ENCODE measurements at places on chromosomes 2 and 18.

DNA sequence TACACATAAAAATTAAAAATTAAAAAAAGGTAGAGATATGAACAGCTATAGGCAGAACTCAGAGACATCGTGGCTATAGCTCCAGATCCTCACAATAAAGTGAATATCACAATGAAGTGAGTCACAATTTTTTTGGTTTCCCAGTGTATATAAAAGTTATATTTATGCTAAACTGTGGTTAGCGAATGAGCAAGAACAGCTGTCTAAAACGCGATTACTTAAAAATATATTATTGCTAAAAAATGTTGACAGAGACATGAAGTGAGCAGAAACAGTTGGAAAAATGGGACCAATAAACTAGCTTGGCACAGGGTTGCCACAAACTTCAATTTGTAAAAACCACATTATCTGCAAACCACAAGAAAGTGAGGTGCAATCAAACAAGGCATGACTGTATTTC lies 551.7 kb upstream of the NETO1 start:
- DNase-seq: no peak

DNA sequence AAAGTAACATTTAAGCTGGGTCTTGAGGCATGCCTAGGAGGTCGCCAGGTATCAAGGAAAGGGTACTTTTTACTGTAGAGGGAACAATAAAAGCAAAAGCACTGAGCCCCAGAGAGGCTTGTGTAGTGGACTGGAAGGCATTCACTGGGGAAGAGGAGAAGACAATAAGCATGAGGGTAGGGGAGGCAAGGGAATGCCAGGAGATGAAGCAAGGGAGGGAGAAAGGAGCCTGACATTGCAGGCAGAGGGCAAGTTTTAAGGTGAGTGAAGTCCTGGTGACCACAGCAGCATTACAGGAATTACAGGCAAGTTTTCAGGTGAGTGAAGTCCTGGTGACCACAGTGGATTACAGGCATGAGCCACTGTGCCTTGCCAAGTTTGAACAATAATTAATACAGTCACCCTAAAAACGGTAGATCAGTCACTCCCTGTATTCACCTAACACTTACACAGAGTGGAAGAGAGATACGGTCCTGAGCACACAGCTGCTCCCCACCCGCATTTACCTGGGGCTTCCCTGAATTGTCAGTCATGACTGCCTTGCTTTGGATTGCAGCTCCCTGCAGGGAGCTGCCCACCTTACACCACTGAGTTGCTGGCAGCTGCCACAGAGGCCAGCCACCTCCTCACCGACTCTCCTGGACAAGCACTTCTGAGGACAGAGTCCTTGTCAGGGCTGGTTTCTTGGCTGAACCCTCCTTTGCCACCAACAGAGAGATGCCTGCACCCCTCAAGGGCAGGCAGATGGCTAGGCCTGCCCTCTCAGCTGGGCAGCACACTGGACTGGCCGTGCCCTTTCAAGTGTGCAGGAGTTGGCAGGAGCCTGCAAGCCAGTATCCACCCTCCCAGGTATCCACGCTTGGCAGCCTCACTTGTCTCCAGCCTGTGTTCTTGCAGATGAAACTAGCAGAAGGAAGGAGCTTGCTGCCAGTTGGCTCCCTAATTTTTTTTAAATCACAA lies 153.2 kb upstream of the MSH6 start:
- DNase-seq: no peak

DNA sequence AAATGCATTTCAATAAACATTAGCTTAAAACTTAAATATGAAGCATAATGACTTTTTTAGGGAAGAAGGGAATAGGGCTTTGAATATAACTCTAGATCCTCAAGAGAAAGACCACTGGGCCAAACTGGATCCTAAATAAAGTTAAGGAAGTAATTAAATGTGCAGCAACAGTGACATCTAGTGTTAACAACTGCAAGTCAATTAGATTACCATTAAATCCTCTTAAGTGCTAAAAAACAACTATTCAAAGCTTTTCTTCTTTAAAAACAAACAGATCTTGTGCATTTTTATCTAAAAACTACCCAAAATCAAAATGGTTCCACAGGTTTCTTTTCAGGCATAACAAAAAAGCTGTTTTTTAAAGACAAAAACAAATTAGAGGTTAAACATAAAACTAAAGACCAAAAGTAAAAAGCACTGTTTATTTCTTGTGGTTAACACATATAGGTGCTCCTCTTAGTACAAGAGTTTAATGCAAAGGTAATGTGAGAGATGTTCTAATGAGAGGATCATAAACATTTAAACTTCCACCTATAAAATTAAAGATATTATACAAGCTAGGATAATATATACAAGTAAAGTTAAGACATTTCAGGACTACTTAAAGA lies 111.4 kb downstream of the THADA start:
- no peak for DNase-seq

DNA sequence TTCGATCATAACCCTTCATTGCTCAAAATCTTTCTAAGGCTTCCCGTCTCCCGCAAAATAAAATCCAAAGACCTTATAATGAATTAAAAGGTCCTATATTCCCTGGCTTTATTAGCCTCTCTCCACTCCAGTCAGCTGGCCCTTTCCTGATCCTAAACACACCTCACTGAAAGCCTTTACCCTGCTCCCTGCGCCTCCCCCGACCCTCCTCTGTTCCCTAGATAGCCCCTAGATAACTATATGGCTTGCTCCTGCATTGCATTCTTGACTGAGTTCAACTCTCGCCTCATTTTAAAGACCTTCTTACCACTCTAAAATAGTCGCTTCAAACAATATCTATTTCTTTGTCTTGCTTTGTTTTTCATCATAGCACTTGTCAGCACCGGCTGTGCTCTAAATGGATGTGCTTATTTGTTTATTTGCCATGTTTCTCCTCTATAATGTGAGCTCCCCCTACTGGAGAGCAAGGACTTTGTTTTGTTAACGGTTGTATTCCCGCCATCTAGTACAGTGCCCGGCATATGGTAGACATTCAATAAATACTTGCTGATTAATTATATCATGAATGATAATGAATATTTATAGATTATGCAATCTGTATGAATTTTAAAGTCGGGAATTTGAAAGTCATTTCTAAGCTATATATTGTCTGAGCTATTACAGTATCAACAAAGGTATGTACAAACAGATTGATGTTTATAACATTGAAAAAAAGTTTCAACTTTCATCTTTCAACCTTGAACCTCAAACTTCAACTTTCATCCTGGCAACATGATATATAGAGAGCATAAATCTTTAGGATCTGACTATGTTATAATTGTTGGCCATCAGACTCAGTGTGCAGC lies 32.4 kb upstream of the VIT start:
- no peak for DNase-seq

DNA sequence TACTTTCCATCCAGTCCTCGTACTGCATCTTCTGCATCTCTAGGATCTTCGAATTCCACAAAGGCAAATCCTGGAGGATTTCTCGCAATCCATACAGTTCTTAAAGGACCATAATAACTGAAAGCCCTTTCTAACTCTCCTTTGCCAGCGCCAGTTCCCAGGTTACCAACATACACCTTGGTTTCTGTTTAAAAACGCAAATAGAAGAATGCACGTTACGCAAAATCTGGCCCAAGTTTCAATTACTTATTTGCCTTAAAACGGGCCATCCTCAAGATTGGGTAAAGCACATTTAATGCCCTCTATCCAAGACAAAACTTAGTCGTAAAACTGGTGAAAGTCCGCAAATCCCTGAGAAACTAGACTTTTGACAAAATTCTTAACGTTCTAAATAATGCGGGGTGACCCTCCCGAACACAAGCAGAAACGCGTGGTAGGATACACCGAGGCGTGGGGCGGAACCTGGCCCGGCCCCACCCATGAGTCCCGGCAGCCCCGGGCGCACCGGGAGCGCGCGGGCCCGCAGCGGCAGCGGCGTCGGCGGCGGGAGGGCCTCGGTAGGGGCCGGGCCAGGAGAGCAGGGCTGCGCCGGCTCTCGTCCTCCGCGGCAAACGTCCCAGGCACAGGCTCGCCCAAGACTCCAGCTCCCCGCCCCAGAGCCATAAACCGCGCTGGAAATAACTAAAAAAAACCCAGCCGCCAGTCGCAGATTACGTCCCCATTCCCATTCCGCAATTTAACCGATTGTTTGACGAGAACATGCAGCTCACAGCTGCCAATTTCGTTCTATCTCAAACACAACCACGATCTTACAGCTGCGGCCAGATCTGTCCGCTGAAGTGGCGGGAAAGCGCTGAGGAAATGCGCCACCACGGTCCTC lies 910 bp downstream of the SRSF7 start:
- peak; percentile 46 for DNase-seq

GRCh38 chr2:73282924-73283544 lies 1.2 kb downstream of the FBXO41 start:
- DNase-seq: no peak

GRCh38 chr2:96336104-96336775 lies 674 bp downstream of the NCAPH start:
- DNase-seq: no peak

- DNase-seq: no peak
These were observed 150.3 kb downstream of the SH3RF3 start for GRCh38 chr2:109279243-109279860.

- no peak for DNase-seq
These were observed 1348.0 kb upstream of the TMEFF2 start for GRCh38 chr2:193542762-193543161.

DNA sequence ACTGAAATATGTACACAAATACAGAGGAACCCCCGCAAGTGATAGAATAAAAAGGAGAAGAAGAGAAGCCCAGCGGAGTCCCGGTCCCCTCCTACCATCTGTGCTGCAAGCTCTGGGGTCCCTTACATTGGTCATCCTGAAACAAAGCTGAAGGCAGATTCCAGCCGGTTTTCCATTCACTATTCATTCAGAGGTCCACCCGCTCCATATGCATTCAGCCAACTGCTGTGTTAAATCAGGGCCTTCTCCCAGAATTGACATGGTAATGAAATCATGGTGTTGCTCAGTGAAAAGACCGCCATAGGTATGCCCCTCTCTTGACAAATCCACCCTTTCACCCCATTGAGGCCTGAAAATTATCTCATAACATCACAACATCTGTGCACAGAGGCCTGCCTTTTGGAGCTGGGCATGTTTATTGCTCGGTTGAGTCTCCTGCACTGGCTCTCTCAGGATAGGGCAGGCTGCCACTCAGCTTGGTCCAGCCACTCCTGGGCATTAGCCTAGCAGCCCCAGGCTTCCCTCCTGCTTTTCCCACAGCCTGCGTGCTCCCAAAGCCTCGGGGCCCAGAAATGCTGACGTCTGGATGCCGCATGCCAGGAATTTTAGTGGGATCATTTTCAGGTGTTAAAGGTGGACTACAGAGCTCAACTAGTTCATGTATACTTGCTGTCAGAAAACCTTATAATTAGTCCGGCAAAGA lies 39.3 kb upstream of the ID2 start:
- no peak for DNase-seq

GRCh38 chr2:60339286-60339685 lies 214.2 kb downstream of the BCL11A start:
- no peak for DNase-seq

GRCh38 chr2:112869258-112869842 lies 32.8 kb upstream of the IL1B start:
- DNase-seq: peak; percentile 41

DNA sequence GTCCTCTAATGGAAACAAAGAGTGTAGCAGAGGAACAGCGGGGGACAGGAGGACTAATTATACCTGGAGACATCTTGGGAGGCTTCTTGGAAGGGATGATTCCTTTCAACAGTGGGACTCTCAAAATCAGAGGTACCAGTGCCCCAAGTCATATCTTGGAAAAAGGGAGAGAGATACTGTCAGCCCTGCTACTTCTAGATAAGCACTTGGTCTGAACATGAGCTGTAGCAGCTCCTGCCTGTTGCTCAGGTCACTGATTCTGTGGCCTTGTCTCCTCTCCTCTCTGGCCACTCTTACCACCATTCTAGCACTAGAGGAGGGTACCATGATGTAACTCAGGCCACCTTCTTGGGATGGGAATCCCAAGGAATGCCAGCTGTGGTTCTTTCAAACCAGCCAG lies 54.5 kb downstream of the MFSD6 start:
- no peak for DNase-seq

- no peak for DNase-seq
These were observed 52.9 kb upstream of the CAPN13 start for GRCh38 chr2:30860003-30860725.

- no peak for DNase-seq
These were observed 228.3 kb upstream of the ERBB4 start for GRCh38 chr2:212766921-212767320.

DNA sequence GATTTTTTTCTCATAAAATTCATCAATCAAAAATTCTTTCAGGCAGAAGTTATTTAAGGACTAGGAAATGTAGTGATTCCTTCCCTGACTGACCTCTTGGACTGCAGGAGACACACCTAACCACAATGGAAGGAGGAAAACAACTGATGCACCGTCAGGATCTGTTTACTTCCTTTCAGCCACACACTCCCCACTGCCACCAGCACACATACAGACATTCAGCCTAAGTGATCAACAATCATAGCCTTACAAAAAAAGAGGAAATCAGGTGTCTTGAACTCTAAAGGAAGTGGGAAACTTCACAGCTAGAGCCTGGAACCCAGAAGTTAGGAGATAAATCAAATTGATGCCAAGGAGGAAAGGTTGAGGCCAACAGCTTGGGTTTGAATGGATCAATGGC lies 213.5 kb upstream of the ACVR2A start:
- DNase-seq: no peak

DNA sequence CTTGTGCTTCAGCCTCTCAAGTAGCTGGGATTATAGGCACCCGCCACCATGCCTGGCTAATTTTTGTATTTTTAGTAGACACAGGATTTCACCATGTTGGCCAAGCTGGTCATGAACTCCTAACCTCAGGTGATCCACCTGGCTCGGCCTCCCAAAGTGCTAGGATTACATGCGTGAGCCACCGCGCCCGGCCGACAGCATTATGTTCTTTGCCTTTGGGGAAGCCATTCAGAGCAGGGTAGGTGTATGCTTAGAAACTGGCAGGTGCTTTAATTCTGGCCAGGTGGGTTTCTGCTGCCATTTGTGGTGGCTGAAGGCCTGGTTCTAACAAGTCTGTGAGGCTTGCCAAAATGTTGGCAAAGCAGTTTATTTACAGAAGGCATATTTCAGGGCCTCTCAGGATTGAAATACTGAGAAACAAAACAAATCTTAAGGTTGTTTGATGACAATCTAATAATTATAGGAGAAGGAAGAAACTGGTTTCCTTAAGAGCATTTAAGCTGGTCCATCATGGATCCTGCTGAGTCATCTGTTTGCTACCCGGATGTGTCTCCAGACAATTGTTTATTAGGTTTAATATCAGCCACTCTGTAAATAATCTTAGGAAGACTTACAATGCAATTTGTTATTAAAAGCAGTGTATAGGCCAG lies 16.0 kb downstream of the SLC20A1 start:
- no peak for DNase-seq

All from activated effector memory CD4-positive, alpha-beta T cell treated with Interleukin-2 at 50 U/mL for 16 hours (primary cell).